ENCODE measurements at places on chromosomes 4 and X.

DNA sequence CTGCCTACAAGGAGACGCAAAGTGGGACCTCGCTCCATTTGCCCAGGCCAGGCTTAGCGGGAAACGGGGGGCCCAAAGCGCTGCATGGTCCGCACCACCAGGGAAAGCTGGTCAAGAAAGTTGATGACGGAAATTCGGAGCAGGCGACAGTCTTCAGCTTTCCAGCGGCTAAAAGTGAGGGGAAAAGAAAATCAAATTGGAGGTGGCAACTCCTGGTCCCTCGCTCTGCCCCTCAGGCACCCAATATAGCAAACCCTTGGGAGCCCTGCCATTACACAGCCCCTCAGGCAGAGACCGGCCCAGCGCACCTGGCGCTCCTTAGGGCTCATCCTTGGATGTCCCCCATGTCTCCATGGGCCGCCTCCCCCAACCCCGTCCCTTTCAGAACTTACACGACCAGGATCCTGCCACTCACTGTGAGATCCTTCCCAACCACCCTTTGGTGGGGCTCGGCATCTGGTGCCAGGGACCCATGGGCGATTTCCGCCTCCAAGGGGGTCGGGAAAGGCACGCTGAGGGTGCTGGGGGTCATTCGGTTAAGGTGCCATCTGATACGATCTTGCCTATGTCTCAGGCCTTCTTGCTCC lies 1.1 kb downstream of the LAGE3 start:
- no peak for DNase-seq

DNA sequence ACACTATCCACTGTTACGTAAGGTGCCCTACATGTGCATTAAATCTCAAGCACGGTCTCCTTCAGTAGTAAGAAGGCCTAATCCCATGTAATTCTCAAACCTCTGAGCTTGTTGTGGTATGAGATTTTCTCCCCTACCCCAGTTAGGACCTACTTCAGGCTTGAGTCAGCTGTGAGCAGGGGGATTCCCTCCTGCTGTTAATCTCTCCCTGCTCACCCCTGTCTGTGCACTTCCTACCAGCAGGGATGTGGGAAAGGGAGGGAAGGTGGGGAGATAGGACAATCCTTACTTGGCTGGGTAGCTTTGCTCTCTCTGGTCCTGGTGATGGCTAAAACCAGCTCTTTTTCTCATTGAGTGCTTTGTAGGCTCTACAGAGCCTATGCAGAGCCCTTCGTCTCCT lies 60.8 kb downstream of the PALLD start:
- DNase-seq = no peak

DNA sequence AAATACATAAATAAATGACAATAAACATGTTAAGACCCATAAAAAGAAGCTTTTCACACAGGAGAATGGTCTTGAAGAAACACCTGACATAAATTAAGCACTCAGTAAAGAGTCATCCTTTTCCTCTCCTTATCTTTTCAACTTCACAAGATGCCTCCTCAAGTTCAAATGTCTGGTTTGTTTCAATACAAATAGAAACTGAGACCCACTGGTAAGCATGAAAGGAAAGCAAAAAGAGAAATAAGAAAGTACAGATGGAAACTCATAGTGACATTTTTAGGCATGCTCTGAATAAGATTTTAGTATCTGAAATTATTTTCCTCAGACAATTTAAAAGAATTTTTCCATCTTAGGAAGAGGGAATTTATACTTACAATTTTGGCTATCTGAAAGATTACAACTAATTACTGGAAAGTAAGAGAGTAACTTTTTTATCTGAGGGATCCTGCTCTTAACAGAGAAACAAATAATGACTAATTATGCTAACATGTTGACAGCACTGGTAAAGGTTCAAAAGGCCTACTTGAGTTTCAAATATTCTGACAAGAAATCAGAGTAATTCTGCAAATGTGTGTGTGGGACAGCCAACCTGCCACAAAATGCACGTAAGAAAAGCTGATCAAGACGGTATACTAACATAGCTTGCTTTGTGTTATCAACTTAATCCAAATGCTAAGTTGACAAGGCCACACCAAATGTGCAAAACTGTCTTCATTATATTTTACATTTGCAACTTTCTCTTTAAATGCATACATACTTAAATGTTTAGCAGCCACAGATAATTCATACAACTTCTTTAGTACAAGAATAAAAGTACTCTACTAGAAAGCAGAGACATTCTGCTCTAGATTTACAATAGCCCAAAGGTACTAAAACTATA lies 113.0 kb downstream of the IQCM start:
- DNase-seq = no peak

GRCh38 chrX:38606821-38607220 lies 45.5 kb downstream of the TSPAN7 start:
- DNase-seq = no peak

DNA sequence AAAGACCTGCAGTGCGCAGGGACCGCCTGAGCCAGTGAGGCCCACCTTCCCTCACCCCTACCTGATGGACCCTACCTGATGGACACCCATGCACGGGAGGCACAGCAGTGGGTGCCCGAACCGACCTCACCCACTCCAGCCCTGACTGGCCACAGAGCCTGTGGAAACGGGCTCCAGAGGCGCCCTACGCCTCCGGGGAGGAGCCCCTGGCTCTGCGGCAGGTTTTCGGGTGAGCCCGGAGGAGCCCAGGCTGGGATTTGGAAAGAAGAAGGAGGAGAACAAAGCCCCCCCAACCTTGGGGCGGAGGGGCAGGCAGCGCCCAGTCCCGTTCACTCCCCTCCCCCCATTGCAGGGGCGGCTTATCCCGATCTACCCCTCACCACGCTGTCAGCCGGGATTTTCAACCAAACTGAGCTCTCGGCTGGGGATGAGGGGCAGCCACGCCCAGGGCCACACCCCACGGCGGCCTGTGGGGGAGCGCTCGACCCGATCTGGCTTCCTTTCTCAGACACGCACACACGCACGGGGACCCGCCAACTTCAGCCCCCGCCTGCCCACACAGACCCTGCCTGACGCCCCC lies 675 bp downstream of the L1CAM start:
- no peak for DNase-seq

DNA sequence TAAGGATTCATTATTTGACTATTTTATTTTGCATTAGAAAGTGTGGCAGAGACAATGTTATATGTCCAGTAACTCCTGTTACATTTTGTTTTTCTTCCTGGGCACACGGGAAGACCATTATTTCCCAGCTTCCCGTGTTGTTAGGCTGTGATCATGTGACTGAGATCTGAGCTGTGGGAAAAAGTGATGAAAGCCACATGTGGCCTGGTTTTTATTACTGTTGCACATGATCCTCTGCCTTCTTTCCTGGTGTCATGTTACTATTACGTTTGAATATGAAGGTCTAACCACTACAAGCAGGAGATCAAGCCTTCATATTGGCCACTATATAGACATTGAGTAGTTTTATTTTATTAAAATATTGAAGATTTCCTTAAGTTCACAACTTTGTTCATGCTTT lies 28.2 kb upstream of the MID1 start:
- no peak for DNase-seq

DNA sequence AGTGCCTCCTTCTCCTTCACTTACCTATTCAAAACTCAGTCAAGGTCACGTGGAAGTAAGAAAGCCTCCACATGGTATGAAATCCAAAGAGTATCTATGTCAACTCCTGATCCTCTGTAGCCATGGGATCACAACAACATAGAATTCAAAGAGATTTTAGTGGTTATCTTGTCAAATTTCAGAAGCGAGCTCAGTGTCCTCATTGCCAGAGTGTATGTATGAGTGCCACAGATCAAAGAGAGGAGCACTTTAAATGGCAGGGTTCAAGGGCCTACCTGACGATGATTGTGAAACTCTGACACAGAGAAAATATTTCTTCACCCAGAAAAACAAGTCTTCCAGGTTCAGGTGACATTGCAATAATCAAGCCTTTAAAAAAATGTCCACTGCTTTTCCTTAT lies 1.2 kb upstream of the ACE2 start:
- DNase-seq = no peak

DNA sequence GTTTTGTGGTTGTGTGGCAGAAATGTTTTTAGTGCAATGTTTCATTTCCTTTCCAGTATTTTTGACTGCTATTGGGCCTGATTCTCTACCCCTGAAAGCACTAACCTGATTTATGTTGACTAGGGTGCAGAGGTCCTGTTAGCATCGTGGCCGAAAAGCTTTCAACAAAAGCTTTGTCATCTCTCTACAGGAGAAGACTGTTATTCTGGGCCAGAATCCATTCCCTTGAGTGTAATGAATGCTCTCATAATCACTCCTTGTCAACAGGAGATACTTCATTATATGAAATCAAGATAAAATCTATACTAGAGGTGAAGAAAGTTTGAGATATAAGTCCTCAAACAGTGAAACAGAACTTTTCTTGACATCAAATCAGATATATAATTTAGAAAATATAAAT lies 195.5 kb downstream of the ZNF330 start:
- no peak for DNase-seq

DNA sequence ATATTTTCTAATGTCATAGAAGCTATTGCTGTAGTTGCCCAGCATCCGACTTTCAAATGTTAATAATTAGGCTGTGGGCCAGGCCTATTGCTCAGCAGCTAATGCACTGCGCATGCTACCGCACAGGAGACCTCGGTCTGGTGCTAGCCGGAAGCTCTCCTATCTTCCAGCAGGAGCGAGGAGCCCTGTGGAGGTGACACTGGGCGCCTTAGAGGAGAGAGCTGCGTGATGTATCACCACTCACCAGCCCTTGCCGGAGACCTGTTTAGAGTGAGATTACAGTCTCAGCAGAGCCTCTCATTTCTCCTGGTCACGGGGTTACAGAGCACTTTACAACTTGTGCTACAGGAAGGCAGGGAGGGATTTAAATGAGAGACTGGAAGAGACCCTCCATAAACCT lies 31.1 kb upstream of the MID1IP1 start:
- DNase-seq = no peak

GRCh38 chr4:162865102-162865501 lies 301.6 kb downstream of the NAF1 start:
- no peak for DNase-seq

DNA sequence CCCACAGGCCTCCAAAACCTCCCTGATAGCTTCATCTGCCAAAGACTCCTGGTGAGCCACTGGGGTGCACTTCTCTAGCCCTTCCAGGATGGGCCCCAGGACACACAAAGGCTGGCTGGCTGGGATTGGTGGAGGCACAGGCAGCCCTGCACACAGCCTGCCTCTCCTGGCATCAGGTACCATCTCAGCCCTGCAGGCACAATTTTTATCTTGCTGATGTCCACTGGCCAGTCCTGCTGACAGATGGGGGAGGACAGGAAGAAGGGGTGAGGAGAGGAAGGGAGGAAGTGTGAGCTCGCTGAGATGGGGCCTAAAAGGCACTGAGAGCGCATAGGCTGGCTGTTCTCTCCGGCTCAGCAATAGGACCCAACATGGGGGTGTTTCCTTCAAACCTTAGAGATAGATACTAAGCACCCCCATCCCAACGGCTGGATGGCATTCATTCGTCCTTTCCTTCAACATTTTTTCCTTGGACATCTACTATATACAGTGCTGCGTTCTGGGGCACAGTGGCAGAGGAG lies 92.7 kb downstream of the PJA1 start:
- no peak for DNase-seq

DNA sequence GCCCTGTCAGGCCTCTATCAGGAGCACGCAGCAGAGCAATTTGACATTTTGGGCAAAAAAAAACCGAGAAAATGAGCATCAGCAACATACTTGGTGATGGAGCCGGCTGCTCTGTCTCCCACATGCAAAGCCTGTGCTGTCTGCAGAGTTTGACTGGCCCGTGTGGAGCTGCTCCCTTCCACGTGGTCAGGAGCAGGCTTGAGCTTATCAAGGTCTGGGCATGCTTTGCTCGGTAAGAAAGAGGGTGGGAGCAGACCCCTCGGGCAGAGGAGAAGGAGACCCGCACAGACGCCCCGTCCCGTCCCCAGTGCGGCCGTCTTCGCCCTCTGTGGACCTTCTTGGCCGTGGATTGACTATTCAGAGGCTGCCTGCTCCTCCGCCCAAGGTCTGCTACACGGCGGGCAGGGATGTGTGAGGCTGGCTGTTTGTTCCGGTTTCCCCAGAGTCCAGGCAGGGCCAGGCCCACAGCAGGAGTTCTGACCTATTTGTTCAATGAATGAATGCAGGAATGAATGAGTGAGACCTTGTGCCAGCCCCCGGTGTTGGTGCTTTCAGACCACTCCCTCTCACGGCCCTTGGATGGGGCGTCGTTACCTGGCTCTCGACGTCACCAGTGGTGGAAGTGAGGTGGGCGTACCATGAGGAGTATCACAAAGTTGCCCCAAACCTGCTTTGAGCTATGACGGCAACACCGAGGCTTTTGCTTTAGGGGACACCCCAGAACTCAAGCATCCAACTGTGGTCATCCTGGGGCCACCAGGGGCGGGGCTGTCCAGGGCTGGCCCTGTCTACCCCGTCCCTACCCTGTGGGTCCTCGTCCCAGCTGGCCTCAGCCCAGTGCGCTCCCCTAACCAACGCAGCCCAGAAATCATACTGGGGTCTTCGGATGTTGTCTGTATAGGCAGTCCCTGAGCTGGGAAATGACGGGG lies 54.7 kb upstream of the ADRA2C start:
- no peak for DNase-seq

GRCh38 chr4:4391866-4392265 lies 5.0 kb downstream of the NSG1 start:
- no peak for DNase-seq

DNA sequence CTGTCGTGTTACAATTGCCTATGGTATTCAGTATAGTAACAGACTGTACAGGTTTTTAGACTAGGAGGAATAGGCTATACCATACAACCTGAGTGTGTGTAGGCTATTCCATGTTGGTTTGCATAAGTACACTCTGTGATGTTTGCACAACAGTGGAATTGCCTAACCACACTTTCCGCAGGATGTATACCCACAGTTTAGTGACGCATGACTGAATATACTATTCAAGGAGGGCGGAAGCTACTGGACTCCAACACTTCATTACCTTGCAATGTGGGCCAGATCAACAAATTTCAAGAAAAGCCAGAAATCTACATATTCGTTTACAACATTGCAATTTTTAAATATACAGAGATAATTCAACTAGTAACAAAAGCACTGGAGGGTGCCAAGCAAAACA lies 317.2 kb downstream of the PDGFC start:
- no peak for DNase-seq

GRCh38 chrX:50691820-50692219 lies 122.2 kb downstream of the SHROOM4 start:
- DNase-seq = no peak

- DNase-seq = no peak
Measured at GRCh38 chr4:53889326-53890055, 174.9 kb downstream of the CHIC2 start.
